Stimulated activated CD8-positive, alpha-beta memory T cell treated with anti-CD3 and anti-CD28 coated beads, Interleukin-4, amount 100 ng/mL, for 1 hour (primary cell): ENCODE measurements at places on chromosomes 13 and 19.

- DNase-seq: no peak
Measured at GRCh38 chr19:294946-295686, 3.9 kb upstream of the PLPP2 start.

DNA sequence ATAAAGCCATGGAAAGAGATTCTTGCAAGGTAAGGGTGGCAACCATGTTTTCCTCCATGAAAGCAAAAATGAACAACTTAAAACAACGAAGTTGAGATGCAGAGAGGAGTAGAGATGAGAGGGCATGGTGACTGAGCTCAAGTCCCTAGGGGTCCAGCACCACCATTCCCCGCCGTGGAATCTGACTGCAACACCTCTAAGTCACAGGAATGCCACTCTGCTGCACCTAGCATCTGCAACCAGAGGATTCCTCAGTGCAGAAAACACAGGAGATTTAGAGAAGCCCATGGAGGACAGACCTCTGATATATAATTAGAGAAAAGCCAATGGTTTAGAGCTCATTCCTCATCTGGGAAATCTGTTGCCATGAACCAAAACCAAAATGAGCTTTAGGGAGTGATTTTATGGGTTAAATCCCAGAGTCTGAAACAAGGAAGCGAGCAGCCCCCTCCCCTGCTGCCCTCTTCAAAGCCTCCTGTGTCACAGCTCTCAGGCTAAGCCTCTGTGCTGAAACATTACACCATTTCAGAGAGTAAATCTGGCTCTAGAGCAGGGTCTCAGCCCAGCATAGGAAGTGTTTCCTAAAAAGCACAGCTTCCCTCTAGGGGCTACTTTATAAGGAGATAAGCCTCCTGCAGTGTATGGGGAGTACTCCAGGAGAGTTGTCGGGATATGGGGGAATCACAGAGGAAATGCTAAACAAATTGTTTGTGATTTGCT lies 1043.6 kb downstream of the UQCRFS1 start:
- no peak for DNase-seq

DNA sequence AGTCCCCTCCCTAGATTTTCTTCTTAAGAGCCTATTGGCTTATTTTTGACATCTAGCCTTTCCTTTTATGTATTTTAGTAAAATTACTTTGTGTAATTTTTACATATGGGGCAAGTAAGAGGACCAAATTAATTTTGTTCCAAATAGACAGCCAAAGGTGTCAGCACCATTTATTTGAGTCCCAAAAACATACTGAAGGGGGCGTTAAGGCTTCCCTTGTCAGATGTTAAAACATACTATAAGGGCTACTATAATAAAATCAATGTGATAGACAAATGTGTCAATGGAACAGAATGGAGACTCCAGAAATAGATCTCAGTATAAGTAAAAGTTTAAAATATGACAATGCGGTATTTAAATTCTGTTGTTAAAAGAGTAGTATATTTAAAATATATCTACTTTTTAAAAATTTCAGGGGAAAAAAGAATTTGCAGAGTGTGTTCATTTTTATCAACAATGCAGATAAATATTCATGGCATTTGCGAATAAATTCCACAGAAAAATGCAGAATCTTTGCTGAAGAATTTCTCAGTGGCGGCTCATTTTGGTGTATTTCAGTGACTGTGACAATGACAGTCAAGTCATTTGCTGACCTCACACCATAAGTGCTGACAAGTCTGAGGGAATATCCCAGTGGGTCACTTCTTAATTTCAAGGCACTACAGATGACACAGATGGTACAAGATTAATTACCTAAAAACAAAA lies 133.7 kb downstream of the MTUS2 start:
- no peak for DNase-seq

GRCh38 chr13:24511816-24512196 lies 772 bp downstream of the PARP4 start:
- no peak for DNase-seq

DNA sequence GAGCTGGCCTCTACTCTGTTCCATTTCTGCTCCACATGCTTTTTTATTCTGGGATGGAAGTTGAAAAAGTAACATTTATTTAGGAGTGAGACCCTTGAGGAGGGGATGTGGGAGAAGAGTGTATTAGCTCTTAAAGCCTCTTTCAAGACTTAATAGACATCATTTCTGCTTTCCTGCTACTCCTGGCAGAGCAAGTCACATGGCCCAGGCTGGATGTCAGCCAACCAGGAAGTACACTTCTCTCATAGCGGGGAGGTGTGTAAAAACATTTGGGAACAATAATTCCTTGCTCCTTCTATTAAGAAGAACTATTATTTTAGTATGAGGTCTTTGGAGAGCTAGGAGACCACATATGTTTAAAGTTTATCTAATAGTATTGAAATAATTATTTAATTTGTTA lies 40.6 kb upstream of the FAM216B start:
- no peak for DNase-seq

DNA sequence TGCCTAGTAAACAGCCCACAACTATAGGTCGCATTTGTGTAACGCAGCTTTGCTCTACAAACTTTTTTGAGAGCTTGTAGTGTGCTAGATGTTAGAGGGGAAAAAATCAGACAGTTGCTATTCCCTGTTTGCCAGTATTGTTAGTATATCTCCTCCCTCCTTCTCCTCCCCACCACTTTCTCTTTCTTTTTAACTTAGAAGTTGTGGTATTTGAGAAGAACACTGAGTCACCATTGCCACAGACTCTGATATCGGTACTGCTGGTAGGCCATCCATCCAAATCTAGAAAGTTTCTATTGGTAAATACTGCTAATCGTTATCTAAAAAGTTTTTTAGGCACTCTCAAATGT lies 666 bp downstream of the POMP start:
- no peak for DNase-seq

- DNase-seq: no peak
Measured at GRCh38 chr13:110528371-110528770, 33.2 kb downstream of the RAB20 start.

DNA sequence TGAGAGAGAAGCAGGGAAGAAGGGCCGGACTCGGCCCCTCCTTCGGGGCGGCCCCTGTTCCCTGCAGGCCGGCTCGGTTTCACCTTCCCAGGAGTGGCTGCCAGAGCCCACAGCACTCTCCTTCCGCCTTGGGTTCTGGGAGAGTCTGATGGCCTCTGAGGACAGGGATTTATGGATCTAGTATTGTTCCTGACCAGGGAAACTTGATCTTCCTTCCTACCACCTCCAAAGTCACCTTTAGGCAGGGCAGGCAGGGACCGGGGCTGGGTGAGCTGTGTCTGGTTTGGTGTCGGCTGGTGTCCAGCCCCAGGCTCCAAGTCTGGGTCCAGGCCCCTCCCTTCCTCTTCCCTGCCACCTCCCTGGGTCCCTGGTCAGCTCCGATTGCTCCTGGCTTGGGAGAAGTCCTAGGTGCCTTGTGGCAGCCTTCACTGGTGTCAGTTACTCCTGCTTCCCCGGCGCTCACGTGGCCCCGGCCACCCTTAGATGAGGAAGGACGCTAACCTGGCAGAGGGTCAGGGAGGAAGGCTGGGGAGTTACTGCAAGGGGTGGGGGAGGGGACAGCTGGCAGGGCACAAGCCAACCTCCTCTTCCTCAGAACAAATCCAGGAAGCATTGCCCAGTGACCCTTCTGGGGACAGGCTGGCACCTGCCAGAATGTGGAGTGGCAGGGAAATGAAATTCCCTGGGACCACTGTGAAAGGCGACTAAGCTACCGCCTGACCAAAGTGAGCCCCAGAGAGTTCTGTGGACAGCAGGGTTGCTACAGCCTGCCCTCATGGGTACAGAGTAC lies 18.8 kb downstream of the RFX1 start:
- DNase-seq: no peak

DNA sequence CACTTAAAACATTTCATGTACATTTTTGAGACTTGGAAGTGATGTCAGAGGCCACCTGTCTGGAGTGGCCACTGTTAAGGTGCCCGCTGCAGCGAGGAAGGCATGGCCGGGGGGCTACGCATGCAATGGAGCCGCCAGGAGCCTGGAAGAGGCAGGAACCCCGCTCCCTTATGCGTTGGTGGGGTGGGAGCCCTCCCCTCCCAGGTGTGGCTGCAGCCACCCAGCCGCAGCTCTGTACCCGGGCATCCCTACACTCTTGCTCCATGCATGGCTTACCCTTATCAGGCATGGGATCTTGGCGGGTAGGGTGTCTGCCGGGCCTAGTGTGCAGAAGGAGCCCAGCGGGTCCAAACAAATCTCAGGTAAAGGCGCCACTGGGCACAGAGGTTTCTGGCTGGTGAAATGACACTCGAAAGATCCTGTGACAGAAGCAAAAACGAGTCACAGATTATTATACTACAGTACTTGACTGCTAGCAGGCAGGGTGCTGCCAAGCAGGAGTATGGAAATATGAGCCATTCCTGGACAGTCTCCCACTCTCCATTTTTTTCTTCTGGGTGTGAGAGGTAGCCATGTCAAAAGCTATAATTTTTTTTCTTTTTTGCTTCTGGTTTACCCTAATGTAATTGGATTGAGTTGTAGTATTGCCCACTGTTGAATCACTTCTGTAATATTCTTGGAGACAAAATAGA lies 1606.3 kb upstream of the MIR17HG start:
- DNase-seq: no peak

- DNase-seq: no peak
Measured at GRCh38 chr19:24159707-24160106, 72.7 kb downstream of the ZNF254 start.

- no peak for DNase-seq
Measured at GRCh38 chr19:17645339-17645963, 42.7 kb downstream of the UNC13A start.

DNA sequence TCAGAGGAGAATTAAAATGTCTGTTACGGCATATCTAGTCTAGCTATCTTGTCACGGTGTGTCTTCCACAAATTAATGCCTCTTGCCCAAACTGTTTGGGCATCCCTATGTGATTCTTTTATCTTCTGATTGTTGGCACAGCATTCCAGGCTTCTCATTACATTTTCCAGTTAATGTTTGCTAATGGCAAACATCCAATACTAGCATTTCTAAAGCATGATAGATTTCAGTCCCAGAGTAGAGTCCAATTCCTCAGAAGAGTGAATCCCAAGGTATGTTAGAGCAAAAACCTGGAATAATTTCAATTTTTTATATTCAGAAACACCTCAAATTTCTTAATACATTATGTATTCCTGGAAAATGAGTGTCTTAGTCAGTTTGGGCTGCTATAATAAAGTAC lies 684.5 kb upstream of the SLITRK1 start:
- no peak for DNase-seq

- no peak for DNase-seq
Measured at GRCh38 chr13:109381546-109382180, 404.7 kb downstream of the IRS2 start.

GRCh38 chr13:113245849-113246796 lies 36.7 kb downstream of the CUL4A start:
- no peak for DNase-seq

- DNase-seq: no peak
Measured at GRCh38 chr19:18762125-18763023, 28.7 kb downstream of the COMP start.

GRCh38 chr13:40813667-40814454 lies 24.4 kb downstream of the SLC25A15 start:
- no peak for DNase-seq

- no peak for DNase-seq
Measured at GRCh38 chr19:51458899-51459505, 748 bp upstream of the SIGLEC8 start.

- DNase-seq: no peak
Measured at GRCh38 chr13:99303863-99304521, 3.2 kb downstream of the GPR183 start.

- no peak for DNase-seq
Measured at GRCh38 chr13:43935878-43936277, 56.2 kb downstream of the LACC1 start.

DNA sequence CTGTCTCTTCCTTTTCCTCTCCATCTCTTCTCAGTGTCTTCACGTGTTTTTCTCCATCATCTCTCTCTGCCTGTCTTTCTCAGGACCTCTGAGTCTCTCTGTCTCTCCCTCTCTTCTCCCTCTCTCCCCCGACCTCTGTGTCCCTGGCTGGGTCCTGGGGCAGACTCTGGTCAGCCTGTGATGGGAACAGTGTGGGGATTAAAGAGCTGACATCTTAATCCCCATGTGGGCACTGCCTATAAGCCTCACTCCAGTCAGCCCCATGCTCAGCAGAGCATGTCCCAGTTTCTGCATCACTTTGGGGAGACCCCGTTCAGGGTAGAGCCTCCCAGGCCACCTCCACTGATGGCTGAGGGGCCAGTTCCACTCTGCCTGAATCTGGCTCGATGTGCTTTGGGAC lies 16.2 kb downstream of the EGLN2 start:
- DNase-seq: no peak

- DNase-seq: no peak
Measured at GRCh38 chr13:107906131-107906530, 309.2 kb downstream of the LIG4 start.

GRCh38 chr13:81602241-81602640 lies 1261.3 kb upstream of the SPRY2 start:
- no peak for DNase-seq

DNA sequence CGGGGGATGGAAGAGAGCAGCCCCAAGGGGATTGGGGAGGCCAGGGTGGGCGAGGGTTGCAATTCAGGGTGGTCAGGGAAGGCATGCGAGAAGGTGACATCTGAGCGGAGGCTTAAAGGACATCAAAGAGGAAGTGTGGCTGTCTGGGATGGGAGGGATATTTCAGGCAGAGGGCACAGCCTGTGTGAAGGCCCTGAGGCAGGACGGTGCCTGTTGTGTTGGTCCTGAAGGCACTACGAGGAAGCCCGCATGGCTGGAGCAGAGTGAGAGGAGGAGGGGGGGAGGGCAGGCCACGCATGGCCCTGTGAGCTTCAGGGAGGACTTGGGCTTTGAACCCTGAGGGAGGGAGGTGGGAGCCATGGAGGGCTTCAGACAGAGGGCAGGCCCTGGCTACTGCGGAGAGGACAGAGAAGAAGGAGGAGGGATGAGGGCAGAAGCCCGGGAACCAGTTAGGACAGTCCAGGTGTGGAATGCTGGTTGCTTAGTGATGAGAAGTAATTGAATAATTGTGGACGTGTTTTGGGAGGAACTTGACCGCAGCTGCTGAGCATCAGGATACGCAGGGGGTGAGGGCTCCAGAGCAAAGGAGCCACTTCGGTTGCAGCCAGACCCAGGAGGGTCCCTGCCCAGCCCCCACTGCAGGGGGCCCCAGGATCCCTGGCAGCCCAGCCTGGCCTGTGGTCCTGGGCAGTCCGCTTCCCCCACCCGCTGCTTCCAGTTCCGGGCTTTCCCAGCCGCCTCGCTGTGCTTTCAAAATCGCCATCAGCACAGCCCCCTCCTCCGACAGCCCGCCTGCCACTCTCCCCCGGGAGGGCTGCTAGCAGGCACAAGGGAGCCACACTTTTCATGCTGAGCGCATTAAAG lies 6.2 kb downstream of the TLE6 start:
- no peak for DNase-seq

GRCh38 chr19:51676566-51677083 lies 16.5 kb upstream of the SPACA6 start:
- DNase-seq: no peak

- no peak for DNase-seq
Measured at GRCh38 chr19:40687525-40688016, 2.9 kb downstream of the NUMBL start.

DNA sequence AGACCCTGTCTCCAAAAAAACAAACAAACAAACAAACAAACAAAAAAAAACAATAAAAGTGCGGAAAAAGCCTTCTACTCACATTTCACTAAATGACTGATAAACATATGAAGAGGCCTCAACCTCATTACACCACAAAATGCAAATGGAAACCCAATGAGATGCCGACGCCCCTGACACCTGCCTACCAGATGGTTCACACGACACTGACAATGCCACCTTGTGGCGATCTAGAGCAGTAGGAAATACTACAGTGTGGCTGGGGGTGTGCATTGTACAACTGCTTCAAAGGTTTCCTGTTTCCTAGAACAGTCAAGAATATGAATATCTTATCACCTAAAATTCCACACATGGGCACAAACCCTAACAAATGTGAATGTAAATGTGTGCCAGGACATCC lies 14.0 kb downstream of the SCGB2B2 start:
- DNase-seq: peak; percentile 14

GRCh38 chr13:46317120-46317519 lies 69.9 kb downstream of the RUBCNL start:
- no peak for DNase-seq
